WERI-Rb-1 (cell line): ENCODE measurements at places on chromosomes 3 and 15.

DNA sequence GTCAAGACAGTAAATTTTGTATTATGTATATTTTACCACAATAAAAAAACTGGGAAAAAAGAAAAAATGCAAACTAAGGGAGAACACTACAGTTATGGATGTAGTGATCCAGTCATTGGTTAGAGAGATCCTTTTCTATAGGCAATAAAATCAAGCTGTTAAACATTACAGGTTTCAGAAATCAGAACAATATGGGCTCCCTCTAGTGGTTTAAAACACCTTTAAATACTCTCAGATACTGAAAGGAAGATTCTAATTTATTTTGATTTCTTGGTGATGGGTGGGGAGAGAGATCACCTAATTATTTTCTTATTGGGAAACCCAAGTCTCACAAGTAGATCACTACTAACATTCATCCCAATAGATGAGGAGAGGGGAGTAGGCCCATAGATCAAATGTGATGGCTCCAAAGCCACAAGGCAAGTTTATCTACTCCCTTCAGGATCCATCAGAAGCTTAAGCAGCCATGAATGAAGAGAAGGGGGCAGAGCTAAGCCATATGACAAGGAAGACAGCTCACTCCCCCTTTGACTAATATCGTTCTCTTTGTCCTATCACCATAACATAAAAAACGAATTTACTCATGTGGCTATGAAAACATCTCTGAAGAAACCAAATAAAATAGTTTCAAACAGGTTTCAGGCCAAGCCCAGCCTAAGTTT, 118.6 kb downstream of the ANO10 start:
- no peak for DNase-seq

DNA sequence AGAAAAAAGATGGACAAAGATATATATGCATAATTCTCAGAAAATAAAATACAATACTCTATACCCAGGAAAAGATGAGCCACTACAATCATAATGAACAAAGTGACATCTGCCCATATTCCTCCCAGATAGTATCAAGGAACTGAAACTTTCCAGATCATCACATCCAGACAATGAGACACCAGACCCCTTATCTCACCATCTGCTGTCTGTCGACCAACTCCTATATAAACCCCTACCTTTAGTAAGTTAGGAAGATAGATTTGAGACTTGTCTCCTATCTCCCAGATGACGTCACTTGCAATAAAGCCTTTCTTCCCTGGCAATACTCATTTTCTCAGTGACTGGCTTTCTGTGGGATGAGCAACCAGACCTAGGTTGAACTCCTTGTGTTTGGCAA, 1071.6 kb downstream of the PLOD2 start:
- no peak for DNase-seq

GRCh38 chr15:76153241-76154197, 93.7 kb downstream of the TMEM266 start:
- peak; percentile 77 for DNase-seq

GRCh38 chr3:4011166-4011565, 211.9 kb downstream of the LRRN1 start:
- DNase-seq, result no peak

DNA sequence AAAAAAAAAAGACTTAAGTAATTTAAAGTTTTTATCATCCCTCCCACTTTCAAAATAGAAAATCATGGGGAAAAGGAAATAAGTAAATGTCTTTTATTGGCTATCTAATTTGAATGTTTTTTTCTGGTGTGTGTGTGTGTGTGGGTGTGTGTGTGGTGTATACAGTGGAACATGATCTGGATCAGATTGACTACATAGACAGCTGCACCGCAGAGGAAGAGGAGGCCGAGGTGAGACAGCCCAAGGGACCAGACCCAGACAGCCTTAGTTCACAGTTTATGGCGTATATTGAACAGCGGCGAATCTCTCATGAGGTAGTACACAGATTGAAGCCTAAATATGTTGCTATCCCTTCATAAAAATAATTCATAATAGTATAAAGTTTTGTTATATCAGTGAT, 44.5 kb downstream of the LRCH3 start:
- DNase-seq, result no peak

DNA sequence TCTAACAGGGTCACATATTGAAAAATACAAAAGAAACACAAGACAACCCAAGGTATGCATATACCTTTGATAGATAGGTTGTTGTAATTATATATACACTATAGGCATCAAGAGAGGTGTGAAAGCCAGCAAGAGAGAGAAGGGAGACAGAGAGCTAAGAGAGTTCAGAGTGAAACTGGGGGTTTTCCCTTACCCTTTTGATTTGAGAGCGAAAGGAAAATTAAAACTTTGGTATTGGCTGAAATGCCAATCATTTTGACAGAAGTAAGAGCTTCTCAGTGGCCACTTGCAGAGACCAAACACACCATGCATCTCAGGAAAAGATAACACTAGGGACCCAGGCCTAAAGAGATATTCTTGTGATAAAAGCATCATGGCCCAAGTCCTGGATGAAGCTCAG, 183.6 kb downstream of the SHOX2 start:
- no peak for DNase-seq

- no peak for DNase-seq
Observed at GRCh38 chr3:130825762-130826299, 68.1 kb upstream of the ATP2C1 start.

GRCh38 chr15:63288778-63289378, 11.5 kb downstream of the APH1B start:
- DNase-seq, result no peak

GRCh38 chr3:43531835-43532234, 90.0 kb downstream of the ANO10 start:
- DNase-seq, result no peak

DNA sequence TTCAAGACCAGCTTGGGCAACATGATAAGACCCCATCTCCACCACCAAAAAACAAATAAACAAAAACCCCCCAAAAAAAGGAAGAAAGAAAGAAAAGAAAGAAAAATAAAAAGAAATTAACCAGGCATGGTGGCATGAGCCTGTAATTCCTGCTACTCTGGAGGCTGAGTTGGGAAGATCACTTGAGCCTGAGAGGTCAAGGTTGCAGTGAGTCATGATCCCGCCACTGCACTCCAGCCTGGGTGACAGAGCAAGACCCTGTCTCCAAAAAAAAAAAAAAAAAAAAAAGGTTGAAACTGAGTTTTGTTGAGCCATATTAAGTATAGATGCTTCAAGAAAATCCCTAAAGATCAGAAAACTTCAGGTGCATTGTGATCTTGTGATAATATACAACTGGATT, 217.3 kb upstream of the LRRFIP2 start:
- no peak for DNase-seq

GRCh38 chr3:167740961-167741587, 5.6 kb downstream of the SERPINI1 start:
- DNase-seq, result peak; percentile 62

DNA sequence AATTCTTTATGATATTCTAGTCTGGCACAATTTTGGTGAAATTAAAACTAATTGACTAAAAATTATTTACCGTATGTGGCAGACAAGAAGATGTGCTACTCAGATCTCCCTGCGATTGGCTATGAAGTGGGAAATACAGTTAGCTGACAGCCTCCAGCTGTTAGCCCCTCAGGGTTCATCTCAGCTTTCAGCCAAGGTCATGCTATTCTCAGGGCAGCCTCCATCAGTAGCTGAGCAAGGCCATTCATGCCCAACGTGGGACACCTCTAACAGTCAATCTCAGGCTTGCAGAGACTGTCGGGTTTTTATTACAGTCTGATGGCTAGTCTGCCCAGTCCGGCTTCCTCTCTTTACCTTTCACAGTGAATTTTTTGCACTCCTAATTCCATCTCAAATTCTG, 6.7 kb downstream of the PARP9 start:
- no peak for DNase-seq
